A172 (cell line): ENCODE measurements at places on chromosomes 1 and 21.

DNA sequence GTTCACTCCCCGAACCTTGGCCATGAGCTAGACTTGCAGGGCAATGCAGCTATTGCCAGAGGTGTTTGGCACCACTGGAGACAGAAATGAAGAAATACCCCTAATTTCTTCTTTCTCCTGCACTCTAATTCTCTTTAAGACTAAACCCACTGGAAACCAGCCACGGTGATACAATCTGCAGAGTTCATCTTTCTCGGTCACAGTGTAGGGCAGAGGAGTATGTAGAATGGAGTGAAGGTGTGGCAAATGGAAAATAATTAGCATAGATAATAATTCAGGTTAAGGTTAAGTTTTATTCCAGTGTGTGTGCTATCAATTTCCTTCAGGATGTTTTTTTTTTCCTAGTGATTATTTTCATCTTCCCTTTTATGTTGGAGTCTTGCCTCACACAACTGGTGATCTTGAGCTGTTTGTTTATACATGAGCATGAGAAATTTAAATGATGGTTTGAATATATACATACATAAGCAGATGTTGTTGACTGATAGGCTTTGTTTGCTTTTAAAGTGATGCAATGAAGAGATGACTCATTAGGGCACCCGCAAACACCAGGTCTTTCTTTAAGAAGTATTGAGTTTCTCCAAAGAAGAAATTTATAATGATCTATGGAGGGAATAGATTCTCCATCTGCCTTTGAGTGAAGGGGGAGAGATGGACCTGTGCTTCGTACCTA lies 81.9 kb downstream of the SPATA17 start:
- no peak for DNase-seq

- DNase-seq: peak; percentile 100
Measured at GRCh38 chr1:235328271-235329138, at the start of gene GGPS1. TSS of gene GGPS1 (plus strand) at chr1:235328570. CDS start at chr1:235335265, 6,695 bp downstream.

DNA sequence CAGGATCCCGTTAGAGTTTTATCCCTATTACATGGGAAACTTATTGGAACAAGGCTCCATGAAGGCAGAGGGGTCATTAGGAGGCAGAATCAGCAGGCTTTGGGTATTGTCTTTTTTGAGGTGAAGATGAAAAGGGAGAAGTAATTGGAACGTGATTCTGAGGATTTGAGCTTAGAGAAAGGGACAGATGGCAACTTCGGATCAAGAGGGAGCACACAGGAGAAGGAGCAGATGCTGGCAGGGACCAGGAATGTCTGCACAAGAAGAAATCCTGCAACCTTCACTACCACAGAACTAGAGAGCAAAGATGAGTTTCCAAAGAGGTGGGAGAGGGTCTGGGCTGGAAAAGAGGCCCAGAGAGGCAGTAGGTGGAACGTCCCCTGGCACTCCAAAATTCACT lies 202.8 kb downstream of the RRAGC start:
- DNase-seq: no peak

DNA sequence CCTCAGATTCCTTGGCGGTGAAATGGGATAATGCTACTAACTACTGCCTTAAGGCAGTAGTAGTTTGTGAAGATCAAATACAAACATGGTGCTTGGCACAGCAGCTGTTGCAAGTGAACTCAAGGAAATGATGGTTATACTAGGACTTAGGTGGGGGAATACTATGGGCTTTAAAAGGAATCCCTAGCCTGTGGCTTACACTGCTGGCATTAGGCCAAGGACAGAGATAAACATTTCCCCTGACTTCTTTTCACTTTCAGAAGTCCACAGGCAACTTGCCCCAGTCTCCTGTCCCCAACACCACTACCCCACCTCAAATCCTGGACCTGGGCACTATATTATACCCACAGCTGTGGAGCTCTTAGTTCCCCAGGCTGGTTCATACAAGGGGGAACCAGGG lies 13.1 kb upstream of the VAMP4 start:
- DNase-seq: no peak

DNA sequence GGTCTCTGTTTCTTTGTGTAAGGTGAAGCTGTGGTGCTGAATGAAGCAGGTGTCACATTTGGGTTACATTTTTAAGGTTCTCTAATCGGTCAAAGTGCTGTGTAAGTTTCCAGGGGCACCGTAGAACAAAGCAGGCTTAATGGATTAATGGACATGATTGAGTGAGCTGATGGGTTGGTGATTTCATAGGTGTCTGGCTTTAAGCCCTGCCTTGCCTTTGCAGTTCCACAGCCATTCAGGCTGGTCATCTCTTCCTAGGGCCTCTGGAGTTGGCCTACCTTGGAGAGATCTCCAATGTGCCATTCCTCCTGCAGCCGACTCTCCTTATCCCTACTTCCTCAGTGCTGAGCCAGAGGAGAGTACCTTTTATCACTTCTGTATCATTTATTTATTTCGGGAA lies 15.2 kb downstream of the GALNT2 start:
- no peak for DNase-seq

GRCh38 chr1:244102046-244102445 lies 51.0 kb downstream of the ZBTB18 start:
- no peak for DNase-seq

- DNase-seq: no peak
Measured at GRCh38 chr1:167738158-167738557, 16.4 kb downstream of the MPZL1 start.
